Transverse colon (tissue), 4 donors: ENCODE measurements at places on chromosomes 12 and 14. TPM values are rescaled to one million over a fixed set of nuclear protein-coding genes. Genes with fewer than 3 reads are reported as not detected.

GRCh38 chr14:75661499-75661814 is 411 bp downstream of the TTLL5 start:
- no peak for DNase-seq

DNA sequence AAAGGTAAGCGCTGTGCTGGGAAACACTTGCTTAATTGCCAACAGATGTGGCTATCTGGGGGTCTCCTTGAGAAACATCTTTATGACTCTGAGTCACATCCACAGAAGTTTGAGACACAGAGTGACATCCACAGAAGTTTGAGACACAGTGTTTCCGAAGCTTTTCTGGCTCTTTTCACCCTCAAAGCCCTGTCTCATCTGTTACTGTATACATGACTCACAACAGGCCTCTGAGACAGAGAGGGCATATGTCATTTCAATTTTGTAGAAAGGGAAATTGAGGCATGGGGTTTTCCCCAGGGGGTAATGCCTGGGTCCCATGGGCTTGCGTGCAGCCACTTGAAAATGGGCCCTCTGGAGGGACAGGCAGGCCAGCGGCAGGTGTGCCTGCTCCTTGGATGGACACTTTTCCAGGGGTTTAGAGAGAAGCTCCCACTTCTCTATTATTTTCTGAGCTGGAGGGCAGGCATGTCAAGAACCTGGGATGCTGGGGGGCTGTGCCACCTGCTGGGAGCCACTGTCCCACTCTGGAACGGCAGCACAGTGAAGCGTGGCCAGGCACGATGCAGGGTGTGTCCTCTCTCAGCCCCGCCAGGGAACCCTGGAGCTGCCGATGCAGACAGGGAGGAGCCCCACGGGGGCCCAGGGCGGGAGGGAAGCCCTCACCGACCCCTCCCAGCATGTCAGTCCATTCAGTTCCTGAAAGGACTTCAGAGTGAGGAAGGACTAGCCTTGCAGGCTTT is 111.3 kb upstream of the FKBP4 start:
- DNase-seq = peak; percentile 33

DNA sequence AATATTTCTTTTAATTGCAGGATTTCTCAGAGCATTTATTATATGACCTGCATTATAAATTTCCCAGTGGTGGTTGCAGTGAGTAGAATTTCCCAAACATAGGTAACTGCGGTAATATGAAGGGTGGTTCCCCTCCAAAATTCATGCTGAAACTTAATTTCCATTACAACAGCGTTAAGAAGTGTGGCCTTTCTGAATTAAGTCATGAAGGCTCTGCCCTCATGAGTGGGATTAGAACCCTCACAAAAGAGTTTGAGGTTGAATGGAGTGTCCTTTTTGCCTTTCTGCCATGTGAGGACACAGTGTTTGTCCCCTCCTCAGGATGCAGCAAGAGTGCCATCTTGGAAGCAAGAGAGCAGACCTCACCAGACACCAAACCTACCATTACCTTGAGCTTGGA is 233.6 kb downstream of the KTN1 start:
- no peak for DNase-seq

DNA sequence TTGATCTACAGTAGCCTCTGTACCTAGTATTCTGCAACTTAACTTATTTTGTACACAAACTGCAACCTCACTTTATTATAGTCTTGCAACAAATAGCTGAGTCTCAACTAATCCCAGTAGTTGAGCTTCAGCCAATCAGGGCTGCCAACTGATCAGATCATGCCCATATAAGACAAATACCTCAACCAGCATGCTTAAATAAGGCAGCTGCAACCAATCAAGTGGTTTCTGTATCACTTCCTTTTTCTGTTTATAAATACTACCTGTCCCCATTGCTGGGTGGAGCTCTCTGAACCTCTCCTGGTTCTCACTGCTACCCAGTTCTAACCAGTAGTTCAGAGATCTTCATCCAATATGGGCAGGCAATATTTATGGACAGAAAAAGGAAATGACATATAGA is 248.5 kb upstream of the FBXO33 start:
- no peak for DNase-seq

Gene DTD2
- total RNA-seq = 62.7 TPM

Gene TAS2R9
- total RNA-seq = not detected
